ENCODE measurements at places on chromosomes 1 and 21.
A peak's percentile ranks its signal among the peaks of the same experiment; 100 is the strongest.

- no peak for DNase-seq
Observed at GRCh38 chr1:214363386-214363785, 82.4 kb downstream of the SMYD2 start.

DNA sequence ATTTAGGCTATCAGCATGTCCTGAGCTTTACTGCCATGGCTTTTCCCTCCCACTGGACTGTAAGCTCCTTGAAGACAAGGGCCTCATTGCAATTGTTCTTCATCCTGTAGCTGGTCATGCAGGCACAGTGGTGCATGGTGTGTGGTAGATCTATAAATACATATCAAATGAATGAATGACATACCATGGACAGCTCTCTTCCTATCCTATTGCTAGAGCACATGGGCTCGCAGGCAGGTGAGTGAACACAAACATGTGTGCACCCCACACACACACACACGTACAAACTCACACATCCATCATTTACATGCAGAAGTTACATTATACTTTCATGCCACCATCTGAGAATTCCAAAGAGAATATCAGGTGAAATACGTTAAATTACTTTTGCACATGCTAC lies 172.9 kb upstream of the RUNX1 start:
- DNase-seq: no peak

DNA sequence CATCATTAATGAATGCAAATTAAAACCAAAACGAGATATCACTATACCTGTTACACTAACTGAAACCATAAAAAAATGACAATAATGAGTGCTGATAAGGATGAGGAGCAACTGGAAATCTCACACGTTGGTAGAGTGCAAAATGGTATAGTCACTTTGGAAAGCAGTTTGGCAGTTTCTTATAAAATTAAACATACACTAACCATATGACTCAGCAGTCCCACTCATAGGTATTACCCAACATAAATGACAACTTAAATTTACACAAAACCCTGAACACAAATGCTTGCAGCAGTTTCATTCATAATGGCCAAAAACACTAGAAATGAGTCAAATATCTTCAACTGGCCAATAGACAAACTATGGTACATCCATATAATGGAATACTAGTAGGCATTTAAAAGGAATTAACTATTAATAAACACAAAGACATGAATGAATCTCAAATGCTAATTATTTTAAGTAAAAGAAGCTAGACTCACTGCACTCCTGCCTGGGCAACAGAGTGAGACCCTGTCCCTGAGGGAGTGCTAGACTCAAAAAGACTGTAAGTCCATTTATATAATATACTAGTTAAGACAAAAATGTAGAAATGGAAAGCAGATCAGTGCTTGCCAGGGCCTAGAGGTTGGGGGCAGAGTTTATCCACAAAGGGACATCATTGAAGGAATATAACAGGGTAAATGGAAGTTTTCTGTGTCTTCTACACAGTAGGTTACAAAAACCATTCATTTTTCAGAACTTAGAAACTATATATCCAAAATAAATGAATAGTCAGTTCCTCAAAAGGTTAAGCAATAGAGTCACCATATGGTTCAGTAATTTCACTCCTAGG lies 77.4 kb downstream of the EIF4G3 start:
- no peak for DNase-seq

DNA sequence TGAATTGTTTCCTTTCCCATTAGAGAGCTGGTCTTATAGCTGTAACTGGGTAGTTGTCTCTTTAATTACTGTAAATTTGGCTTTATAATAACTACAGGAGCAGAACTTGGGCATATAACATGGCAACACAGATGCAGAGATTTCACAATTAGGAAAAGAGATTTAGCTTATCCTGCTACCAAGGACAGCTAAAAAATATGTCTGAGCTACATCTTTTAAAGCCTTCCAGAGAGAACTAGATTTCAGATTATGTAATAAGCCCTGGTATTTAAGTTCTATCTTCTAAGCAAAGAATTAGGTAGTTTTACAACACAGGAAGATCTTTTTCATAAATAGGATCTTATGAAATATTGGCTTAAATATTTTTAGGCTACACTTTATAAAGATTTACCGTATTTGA lies 313.8 kb downstream of the S1PR1 start:
- DNase-seq: no peak

GRCh38 chr1:160192234-160192633 lies 1.9 kb downstream of the CASQ1 start:
- DNase-seq: no peak

GRCh38 chr1:172167796-172168596 lies 252.5 kb upstream of the C1orf105 start:
- DNase-seq: peak; percentile 73

DNA sequence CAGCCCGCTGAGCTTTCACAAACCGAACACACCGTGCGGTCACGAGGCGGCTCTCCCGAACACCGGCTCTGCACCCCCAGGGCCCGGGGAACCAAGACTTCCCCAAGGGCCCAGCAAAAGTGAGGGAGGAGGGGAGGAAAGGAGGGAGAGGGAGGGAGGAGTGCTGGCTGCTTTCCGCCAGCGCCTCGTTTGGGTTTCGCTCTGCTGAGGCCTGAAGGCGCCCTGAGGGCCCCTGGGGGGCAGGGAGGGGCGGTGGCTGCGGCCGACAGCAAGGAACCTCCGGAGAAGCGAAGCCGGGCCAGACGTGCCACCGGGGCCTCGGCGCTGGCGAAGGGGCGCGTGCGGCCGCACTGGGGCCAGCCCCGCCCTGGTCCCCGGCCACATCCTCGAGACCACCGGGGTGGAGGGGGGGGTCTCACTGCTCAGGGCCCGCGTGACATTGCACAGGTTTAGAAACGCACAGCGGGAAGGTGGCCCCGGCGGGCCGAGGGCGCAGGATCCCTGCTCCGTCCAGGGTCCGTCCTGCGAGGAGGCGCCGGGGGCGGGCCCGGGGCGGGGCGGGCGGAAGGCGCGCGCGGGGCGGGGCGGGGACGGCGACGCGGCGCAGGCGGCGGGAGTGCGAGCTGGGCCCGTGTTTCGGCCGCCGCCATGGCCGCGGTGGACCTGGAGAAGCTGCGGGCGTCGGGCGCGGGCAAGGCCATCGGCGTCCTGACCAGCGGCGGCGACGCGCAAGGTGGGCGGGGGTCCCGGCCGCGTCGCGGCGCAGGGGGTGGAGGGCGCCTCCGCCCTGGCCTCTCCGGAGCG lies at the start of gene PFKL:
Gene PFKL, plus strand, starts transcription at position 596 of the 804 bp plus-strand sequence. Its CDS starts 53 bp downstream, at position 649.
- DNase-seq: peak; percentile 3

- DNase-seq: no peak
Observed at GRCh38 chr1:66998972-66999371, 55.0 kb downstream of the SLC35D1 start.

GRCh38 chr1:38051079-38051543 lies 4.5 kb upstream of the POU3F1 start:
- DNase-seq: no peak

DNA sequence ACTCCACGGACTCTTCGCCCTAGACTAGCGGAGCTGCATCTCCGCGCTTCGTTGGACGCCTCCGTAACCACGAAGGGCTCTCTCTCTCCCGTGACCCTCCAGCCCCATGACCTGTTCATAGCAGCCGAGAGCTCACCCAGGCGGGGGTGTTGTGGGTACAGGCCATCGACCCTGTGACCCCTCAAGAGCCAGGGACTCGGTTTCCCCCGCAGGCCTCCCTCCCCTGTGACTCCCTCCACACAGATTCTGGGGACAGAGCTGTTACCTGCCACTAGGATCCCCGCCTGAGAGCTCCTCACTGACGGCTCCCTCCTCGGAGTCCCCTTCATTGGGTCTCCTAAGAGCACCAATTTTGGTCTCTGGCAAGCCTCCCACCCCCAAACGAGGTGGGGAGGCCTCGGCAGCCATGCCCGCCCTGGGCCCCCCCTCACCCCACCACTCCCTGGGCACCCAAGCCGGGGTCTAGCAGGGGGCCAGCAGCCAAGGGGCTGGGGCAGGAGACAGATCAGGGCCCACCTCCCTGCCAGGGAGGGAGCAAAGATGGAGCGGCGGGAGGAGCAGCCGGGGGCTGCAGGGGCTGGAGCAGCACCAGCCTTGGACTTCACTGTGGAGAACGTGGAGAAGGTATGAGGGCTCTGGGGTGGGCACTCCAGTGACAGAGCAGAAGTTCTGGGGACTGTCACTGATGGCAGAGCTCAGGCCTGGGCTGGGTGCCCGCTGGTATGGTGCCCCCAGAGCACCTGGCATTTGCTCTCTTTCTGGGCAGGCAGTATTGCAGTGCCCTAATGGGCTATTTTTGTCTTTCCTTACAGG lies 517 bp downstream of the IPO13 start:
- no peak for DNase-seq

GRCh38 chr1:46401964-46402626 lies 8.0 kb downstream of the FAAH start:
- DNase-seq: peak; percentile 95

- no peak for DNase-seq
Observed at GRCh38 chr1:73887412-73887811, 310.6 kb downstream of the LRRIQ3 start.

DNA sequence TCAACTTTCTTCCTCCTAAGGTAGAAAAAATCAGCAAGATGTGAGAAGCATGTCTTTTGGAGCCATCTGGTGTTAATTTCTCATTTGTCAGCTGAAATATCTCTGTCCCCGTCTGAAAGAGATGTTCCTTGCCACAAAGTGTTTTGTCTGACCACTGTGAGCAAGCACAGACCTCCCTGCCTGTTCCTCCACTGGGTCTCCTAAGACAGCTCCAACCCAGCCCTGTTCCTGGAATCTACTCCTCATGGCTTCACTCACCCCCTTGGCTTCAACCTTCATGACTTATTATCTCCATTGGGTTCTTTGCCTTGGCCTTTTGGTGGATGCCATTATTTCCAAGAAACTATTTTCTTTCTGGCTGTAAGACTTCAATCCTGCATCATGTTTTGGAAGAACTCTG lies 65.7 kb upstream of the CACHD1 start:
- DNase-seq: no peak
